ENCODE measurements at places on chromosomes 12 and 14. TPM values are rescaled to one million over a fixed set of nuclear protein-coding genes. Genes with fewer than 3 reads are reported as not detected.

DNA sequence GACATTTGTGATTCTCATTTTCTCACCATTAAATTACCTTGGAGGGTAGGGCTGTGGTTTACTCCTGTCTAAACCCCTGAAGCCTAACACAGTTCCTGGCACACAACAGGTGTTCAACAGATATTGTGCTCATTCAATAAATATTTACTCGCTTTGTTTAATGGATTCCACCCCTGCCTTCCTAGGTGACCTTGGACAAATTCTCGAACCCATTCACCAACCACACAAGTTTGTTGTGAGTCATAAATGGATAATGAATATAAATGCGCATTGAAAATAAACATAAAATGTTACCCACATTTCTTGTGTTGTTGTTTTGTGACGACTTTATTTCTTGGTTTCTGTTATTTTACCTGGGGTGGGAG lies 362 bp upstream of the TSFM start:
- DNase-seq = no peak

DNA sequence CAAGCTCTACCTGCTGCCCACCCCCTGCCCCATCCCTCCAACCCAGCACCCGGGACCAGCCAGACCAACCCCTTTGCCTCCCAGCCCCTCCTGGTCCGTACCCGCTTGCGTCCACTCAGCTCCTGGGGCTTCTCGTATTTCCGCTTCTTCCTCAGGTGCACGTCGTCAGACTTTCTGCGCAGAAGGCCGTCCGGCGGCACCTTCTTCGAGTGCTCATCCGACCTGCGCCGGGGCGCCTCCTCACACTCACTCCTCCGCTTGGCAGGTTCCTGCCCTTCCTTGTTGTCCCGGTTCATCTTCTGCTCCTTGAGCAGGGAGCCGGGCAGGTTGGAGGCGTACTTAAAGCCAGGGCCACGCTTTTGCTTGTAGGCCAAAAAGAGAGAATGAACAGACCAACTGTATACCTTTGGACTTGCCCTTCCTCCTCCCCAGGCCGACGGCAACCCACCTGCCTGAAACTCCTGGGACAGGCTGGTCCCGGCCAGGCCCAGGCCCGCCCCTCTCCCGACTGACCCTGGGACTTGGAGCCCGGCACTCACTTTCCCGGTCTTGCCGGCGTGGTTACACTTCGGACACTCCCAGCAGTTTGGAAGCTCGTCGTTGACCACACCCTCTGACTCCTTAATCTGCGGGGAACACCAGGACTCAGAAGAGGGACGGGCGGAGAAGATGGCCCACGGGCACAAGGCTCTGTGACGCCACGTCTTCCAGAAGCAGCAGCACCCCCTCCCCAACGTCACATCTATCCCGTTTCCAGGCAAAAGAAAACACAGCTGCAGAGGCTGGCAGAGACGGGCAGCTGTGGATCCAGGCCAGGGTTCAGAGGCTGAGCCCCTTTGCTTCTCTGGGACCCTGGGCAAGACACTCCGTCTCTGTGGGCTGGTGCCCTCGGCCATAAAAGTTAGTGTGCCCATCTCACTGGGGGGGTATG lies 44.3 kb downstream of the RNF34 start:
- no peak for DNase-seq

DNA sequence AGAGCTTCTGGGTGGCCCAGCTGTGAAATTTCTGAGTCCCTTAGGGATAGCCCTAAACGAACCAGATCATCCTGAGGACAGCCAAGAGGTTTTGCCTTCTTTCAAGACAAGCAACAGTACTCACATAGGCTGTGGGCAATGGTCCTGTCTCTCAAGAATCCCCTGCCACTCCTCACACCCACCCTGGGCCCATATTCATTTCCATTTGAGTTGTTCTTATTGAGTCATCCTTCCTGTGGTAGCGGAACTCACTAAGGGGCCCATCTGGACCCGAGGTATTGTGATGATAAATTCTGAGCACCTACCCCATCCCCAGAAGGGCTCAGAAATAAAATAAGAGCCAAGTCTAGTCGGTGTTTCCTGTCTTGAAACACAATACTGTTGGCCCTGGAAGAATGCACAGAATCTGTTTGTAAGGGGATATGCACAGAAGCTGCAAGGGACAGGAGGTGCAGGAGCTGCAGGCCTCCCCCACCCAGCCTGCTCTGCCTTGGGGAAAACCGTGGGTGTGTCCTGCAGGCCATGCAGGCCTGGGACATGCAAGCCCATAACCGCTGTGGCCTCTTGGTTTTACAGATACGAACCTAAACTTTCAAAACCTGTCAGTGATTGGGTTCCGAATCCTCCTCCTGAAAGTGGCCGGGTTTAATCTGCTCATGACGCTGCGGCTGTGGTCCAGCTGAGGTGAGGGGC lies 38.9 kb downstream of the DAD1 start:
- DNase-seq = no peak

The FBXO34 gene
- 21.3 TPM for total RNA-seq

The PCED1B gene
- total RNA-seq = 9.0 TPM

GRCh38 chr12:104598342-104599271 lies 141.9 kb downstream of the CHST11 start:
- no peak for DNase-seq

GRCh38 chr12:89919241-89919906 lies 210.7 kb upstream of the ATP2B1 start:
- DNase-seq = no peak

- no peak for DNase-seq
Observed at GRCh38 chr12:55143566-55143870, 17.3 kb downstream of the OR9K2 start.

DNA sequence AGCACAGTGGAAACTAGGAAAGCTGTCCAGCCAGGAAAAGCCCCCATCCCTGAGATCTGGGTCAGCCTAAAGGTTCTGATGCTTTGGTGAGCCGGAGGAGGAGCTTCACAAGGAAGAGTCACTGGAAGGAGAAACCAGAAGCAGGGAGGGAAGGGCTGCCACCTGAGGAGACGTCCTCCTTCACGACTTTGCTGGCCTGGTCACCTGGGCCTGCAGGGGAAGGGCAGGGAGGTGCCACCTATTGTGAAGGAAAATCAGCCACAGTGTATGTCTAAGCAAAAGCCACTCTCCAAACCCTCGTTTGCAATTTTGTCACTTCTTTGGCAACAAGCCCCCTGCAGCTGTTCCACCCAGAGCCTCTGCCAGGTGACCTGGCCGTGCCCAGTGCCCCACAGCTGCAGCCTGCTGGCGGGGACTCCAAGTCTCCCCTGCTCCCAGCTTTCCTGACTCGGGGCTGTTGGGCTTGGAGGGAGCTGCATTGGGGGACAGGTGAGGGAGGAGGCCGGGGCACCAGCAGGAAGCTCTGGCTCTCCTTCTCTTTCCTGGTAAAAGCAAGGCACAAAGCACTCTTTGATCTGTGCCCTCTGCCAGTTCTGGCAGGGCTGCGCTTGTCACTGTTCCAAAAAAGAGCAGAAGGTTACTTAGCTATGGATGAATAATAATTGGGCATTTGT lies 120.9 kb upstream of the BCL2L14 start:
- no peak for DNase-seq

GRCh38 chr12:124771462-124772288 lies 92.0 kb downstream of the SCARB1 start:
- DNase-seq = no peak

GRCh38 chr14:78524766-78525165 lies 354.6 kb downstream of the NRXN3 start:
- DNase-seq = no peak

DNA sequence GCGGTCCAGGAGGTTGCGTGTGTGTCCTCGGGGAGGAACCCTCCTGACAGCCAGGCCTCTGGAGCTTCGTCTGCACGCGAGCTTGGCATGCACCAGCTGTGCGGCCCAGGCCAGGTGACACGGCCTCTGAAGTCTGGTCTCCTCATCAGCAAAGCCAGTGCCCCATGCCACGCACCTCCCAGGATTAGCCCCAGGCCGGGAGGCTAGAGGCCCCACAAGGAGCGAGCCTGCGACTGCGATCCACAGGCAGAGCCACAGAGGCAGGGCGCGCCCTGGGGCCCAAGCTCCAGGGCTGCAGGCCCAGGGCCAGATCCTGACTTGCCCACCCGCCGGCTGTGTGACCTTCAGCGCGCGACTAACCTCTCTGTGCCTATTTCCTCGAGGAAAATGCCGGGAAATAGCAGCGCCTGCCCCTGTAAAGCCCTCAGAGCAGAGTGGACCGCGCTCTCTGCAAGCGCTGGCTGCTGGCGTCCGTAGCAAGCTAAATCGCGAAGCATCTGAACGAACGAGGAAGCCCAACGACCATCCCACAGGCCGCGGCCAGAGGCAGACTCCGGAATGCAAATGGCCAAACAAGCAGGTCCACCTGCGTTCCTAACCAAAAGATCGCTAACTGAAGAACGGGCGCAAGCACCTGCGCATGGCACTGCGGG lies 492 bp upstream of the BTBD6 start:
- no peak for DNase-seq

The USP44 gene
- 2.1 TPM for total RNA-seq

GRCh38 chr12:50633955-50634354 lies 129.2 kb downstream of the DIP2B start:
- no peak for DNase-seq

DNA sequence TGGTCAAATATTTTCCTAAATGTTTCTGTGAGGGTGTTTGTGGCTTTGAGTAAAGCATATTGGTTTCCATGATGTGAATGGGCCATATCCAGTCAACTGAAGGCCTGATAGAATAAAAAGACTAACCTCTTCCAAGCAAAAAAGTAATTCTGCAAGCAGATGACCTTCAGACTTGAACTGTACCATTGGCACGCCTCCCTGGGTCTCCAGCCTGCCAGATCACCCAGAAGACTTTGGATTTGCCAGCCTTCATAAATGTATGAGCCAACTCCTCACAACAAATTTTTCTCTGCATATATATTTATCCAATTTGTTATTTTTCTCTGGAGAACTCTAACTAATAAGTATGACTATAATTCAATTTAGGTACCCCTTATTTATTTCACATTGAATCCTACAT lies 190.3 kb downstream of the KIF21A start:
- no peak for DNase-seq

- no peak for DNase-seq
Observed at GRCh38 chr12:47160316-47161244, 80.8 kb upstream of the AMIGO2 start.

GRCh38 chr14:100523843-100524169 lies 63.4 kb downstream of the BEGAIN start:
- no peak for DNase-seq

The EVL gene
- 69.2 TPM for total RNA-seq

DNA sequence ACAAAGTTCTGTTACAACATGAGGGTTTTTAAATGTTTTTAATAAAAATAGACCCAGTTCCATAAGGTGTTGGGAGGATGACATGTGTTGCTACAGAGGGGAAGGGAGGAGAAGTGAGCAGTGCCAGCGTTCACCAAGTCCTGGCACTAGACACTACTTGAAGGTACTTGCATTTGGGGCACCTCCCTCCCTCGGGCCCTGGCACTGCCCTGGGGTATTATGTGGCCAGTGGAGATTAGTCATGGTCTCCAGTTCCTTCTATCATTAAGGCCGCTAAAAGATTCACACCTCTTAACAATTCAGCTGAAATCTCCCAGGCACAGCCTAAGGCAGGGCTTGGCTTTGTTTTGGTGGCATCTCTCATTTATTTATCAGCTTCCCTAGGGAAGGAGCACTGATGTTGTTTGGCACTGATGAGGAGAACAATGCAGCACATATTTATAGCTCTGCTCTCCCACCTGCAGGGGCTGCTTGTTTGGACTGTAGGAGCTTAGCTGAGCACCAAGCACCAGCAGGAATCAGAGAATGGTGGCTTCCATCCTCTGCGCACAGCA lies 155.5 kb upstream of the NTF3 start:
- no peak for DNase-seq

DNA sequence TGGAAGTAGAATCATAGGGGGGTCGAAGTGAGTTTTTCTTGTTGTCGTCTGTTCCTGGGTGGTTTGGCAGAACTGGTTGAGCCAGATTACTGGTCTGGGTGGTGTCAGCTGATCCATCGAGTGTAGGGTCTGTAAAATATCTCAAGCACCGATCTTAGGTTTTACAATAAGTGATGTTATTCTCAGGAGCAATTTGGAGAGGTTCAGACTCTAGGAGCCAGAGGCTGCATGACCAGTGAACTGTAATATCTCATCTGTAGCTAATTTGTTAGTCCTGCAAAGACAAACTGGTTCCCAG lies 9.7 kb upstream of the SERPINA1 start:
- DNase-seq = no peak

DNA sequence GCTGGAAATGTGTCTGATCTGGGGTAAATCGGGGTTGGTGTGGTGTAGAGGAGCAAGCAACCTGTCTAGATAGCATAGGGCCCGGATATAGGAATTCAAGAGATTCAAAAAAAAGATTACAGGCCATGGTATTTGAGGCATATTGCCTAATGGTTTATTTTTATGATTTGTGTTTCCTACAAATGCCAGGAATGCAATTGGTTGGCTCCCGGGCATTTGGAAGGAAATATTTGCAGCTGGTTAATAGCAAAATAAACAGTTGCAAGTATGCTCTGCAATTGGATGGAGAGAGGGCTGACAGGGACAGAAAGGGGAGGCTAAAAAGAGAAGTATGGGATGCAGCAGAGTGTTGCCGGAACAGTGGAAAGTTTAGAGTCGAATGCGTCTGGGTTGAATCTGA lies 315.6 kb upstream of the ATP2B1 start:
- DNase-seq = no peak
